Osteocyte (in vitro differentiated cells): ENCODE measurements at places on chromosomes 4 and X. TPM values are rescaled to one million over a fixed set of nuclear protein-coding genes. Genes with fewer than 3 reads are reported as not detected.

GRCh38 chr4:7000421-7001176, 42.6 kb upstream of the TADA2B start:
- no peak overlapping the region for H3K27ac ChIP-seq
- DNase-seq = peak; percentile 73
- H3K36me3 ChIP-seq = peaks cover 47% of the 10 kb centered on the region

GRCh38 chr4:17265139-17265538, 246.8 kb downstream of the QDPR start:
- no peak overlapping the region for H3K4me3 ChIP-seq
- no peaks in the 10 kb centered on the region for H3K36me3 ChIP-seq
- H3K27me3 ChIP-seq = peaks cover 43% of the 10 kb centered on the region
- DNase-seq = no peak
- H3K4me1 ChIP-seq = no peaks in the 10 kb centered on the region

GRCh38 chrX:119753639-119754257, 4.6 kb upstream of the SOWAHD start:
- no peaks in the 10 kb centered on the region for H3K4me1 ChIP-seq
- no peaks in the 10 kb centered on the region for H3K27me3 ChIP-seq
- H3K36me3 ChIP-seq = no peaks in the 10 kb centered on the region
- DNase-seq = no peak
- no peak overlapping the region for H3K4me3 ChIP-seq
- H3K27ac ChIP-seq = no peak overlapping the region

GRCh38 chr4:183540410-183541009, 35.7 kb downstream of the ING2 start:
- DNase-seq = no peak
- no peak overlapping the region for H3K27ac ChIP-seq
- no peak overlapping the region for H3K4me3 ChIP-seq
- H3K27me3 ChIP-seq = peaks cover 13% of the 10 kb centered on the region

Gene ZNF630
- total RNA-seq = 2.4 and 3.3 TPM in 2 replicates

Gene GYPE
- not detected in 2 replicates for total RNA-seq

Gene PAGE5
- total RNA-seq = not detected in 2 replicates

Gene IL13RA1
- total RNA-seq = 78.7 and 79.4 TPM in 2 replicates
